ENCODE measurements at places on chromosomes 1 and 21.

DNA sequence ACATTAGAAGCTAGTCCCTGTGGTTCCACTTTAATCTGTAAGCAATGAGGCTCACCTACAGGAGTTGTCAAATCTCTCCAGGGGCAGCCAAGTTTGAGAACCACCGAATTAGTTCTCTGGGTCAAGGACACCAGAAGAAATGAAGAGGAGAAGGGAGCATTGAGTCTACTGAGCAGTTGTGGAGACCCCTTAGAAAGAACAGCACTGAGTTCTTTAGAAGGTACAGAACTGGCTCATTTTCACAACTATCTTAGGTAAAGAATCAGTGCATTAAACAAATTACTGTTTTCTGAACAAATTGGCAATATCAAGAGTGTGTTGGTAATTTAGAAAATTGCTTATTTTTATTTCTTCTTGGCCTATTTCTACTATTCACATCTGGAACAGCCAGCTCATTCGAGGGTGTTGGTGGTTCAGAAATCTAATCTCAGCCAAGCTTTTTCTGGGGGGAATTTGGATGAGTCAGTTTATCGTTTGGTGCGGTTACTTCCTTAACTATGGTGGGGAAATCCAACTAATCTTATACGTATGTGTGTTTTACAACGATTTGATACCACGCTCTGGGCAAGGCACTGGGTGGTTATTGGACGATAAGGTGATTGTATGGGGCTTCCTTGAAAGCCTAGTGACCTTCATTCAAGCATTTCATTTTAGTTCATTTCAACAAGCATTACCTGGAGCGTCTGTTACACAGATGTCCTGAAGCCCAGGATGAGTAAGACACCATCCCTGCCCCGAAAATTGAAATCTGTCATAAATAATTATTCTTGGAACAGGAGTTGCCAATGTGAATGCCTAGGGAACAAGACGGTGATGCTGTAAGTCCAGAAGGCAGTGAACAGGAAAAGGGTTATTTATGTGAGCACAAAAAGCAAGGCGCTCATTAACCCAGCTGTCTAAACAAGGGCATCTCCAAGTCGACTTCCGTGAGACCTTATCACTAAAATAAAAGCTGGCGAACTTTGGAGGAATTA, 52.0 kb upstream of the TMPRSS2 start:
- no peak for DNase-seq

DNA sequence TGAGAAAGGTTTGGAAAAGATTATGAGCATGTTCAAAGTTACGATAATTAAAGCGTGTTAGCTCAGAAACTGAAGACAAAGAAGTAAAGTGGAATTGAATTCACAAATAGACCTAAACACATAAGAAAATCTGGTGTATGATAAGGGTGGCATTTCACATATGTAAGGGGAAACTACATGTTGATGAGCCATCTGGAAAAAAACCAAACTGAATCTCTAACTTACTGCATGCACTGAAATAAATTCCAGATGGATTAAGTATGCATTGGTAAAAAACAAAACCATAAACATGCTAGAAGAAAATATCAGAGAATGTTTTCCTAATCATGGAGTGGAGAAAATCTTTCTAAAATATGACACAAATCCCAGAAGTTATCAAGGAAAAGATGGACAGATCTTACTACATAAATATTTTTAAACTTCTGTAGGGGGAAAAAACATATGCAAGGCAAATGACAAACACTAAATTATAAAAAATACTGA, 34.0 kb upstream of the CTPS1 start:
- no peak for DNase-seq

DNA sequence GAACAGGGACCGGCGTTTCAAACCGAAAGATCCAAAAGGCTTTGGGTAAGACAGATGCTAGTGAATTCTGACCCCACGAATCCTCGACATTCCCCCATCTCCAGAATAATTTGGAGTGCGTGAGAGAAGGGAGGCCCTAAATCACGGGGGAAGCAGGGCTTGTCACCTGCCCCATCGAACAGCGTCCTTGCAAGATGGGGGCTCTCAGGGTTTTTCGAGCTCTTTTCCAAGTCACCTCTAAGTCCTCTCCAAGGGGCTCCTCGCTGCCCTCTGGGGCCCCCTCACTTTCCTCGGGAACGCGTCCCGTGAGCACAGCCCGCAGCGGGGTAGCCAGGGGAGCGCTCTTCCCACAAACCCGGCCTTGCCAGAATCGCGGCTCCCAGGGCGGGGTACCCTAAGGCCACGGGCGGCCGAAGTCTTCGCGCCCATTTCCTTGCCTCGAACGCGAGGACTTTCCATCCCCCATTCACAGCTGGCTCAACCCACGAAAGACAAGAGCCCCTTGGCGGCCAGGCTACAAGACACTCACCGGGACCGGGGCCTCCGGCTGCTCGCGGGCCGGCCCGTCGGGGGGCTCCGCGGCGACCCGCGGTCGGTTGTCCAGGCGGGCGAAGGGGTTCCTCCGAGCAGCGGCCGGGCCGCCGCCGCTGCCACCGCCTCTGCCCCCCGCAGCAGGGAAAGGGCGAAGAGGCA, 546 bp downstream of the DONSON start:
- DNase-seq: no peak

- DNase-seq: no peak
Measured at GRCh38 chr1:173195596-173196088, 11.5 kb downstream of the TNFSF4 start.

GRCh38 chr1:230268371-230269170, 157.6 kb downstream of the PGBD5 start:
- no peak for DNase-seq

GRCh38 chr1:3336641-3337630, 117.5 kb upstream of the ARHGEF16 start:
- DNase-seq: no peak

DNA sequence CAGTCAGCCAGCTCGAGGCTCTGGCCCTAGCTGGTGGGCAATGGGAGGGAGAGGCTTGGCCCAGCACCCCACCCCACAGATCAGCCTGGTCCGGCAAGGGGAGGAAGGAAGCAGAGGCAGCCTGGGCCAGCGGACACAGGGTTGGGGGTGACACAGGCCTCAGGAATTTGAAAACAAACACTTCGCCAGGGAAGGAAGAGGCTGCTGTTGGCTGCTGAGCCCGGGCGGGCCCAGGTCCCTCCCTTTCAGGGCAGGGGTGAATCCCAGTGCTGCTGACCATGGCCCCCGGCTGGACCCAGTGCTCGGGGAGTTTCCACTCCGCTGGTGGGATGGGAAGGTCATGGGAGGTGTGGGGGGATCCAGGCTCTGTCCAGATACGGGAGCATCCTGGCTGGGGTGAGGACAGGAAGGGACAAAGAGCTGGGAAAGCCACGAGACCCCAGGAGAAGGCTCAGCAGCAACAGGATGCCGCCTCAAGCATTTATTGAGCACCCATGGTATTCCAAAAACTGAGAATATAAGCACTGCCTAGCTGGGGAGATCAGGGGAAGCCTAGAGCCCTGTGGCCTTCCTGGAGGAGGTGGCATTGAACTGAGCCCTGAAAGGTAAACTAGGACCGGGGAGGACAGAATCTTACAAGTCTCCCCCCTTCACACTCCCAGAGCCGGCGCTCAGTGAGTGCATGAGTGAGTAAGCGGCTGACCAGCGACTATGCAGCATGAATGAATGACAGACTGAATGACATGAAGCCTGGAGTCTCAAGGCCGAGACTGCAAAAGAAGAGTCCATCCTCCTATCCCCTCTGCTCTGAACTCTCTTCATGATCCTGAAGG, 26.2 kb upstream of the EPHA2 start:
- DNase-seq: no peak

GRCh38 chr1:51070011-51070410, 32.0 kb upstream of the C1orf185 start:
- no peak for DNase-seq

DNA sequence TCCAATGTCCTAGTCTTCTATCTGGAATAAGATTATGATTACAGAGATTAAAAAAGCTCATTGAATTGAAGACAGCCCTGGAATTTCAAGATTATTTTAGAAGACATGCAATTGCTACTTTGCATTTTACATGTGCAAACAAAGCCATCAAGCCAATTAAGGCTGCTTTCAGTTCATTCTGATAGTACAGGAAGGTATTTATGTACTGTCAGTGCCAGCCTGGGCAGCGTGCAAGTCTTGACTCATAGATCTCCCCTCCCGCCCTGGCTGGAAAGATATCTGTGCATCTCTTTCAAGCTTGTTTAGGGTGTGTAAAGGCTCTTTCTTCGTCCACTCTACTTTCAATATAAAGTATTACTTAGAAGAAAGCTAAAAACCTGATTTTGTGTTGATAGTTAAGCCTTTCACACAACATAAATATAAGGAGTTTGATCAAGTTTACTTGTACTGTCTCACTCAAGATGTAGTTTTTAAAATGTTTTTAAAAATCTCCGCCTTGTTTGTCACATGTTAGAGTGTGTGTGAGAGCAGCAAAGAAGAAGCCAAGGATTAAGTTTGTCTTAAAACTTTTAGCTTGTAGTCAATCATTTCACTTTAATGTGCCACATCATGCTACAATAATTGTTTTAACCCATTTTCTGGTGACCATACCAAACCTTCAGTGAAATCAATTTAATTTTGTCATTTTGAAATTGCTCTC, 13.6 kb upstream of the LYPLAL1 start:
- DNase-seq: no peak

DNA sequence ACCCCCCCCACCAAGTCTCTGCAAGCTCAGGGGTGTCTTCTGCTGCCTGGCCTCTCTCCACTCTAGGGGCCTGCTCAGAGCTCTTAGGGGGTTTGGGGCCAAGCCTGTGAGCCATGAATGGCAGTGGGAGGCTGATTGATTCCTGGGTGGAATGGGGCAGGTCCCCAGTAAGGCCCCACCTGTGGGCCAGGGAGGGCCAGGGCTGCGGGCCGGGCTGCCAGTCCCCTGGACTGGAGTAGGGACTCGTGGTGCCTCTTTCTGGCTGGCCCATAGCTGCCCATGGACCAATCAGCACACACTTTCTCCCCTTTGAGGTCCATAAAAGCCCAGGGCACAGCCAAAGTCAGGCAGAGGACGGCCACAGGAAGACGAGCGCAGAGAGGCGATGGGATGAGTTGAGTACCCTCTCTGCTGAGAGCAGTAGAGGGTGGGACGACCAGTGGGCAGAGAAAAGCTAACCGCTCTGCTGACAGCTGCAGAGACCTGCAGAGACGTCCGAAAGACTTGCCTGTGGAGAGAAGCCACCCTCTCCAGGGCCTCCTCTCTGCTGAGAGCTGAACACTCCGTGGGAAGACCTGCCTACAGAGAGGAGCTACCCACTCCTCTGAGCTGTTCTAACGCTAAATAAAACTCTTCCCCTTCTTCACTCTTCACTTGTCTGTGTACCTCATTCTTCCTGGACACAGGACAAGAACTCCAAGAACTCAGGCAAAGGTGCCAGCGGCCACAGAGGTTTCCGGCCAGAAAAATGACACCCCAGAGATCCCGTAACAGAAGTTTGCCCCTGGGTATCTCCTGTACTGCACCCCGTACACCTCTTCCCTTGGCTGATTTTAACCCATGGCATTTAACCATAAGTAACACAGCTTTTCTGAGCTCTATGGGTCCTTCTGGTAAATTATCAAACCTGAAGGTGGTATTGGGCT, 38.2 kb upstream of the TARDBP start:
- DNase-seq: no peak

GRCh38 chr21:39064325-39065012, 118.8 kb downstream of the PSMG1 start:
- no peak for DNase-seq

GRCh38 chr1:100457683-100458082, 80.3 kb upstream of the GPR88 start:
- no peak for DNase-seq

All from stimulated activated CD8-positive, alpha-beta memory T cell treated with anti-CD3 and anti-CD28 coated beads, Interleukin-7, amount 100 ng/mL, for 1 hour (primary cell).